Sciatic nerve (tissue), 2 donors: ENCODE measurements at places on chromosomes 2 and 18. TPM values are rescaled to one million over a fixed set of nuclear protein-coding genes. Genes with fewer than 3 reads are reported as not detected.

- no peak for DNase-seq
These were observed 686.0 kb upstream of the DDX18 start for GRCh38 chr2:117128461-117128860.

GRCh38 chr2:214098811-214099210, 312.0 kb upstream of the VWC2L start:
- DNase-seq: no peak

The DUSP2 gene
- 7.3 TPM for total RNA-seq

DNA sequence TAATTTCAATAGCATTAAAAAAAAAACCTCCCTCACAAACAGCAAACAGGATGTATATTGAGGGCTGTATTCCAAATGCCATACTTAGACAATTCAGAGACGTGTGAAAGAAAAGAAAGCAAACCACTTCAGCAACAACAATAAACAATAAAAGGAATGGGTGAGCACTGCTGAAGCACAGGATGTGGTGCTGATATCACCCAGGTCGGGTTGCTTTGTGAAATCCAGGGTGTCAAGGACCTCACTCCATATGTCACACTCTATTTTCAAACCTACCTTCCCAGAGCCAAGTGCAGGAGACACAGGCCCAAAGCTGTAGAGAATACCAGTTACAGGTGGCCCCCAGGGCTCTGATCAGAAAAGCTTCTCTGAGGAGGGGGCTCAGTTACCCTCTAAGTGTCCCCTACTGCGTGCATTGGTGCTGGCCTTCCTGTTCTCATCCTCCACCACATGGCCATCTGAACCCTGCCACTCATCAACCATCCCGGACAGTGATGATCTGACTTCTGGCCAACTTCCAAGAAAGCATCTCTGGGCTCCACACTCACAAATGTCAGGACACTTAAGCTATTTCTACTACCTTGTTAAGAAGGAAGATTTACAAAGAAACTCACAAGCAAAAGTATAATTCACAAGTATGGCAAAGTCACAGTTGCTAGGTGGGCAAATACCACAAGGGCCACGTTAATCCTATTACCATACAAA, 363.0 kb downstream of the SS18 start:
- DNase-seq: no peak

The RSAD2 gene
- 7.5 TPM for total RNA-seq

- DNase-seq: no peak
These were observed 431.2 kb upstream of the FAM98A start for GRCh38 chr2:34030273-34030672.

DNA sequence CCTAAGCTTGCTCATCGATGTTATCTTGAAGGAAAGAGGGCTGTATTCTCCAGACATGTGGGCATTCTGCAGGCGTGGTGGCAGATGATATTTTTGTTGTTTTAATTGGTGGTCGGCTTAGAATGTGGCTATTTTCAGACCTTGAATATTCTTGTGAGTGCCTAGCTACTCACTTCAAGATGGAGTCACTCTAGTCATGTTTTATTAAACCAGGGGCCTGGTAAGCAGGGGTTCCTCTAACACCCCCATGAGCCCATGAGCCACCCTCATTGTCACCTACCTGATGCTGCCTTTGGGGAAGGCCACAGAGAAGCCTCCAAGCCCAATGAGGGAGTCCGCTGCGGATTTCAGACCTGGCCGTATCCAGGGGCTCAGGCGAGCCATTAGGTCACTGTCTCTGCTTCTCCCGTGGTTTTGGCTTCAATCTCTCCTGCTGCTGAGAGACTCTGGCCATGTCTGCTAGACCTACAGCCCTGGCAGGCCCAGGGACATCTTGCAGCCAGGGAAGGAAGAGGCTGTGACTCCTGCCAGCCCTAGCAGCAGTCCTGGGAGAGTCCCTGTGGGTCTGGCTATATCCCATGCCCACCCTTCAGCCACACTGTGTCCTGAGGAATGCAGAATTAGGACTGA, 16.3 kb upstream of the KLF11 start:
- DNase-seq: no peak

- DNase-seq: no peak
These were observed 18.0 kb downstream of the LRRC30 start for GRCh38 chr18:7248877-7249276.

DNA sequence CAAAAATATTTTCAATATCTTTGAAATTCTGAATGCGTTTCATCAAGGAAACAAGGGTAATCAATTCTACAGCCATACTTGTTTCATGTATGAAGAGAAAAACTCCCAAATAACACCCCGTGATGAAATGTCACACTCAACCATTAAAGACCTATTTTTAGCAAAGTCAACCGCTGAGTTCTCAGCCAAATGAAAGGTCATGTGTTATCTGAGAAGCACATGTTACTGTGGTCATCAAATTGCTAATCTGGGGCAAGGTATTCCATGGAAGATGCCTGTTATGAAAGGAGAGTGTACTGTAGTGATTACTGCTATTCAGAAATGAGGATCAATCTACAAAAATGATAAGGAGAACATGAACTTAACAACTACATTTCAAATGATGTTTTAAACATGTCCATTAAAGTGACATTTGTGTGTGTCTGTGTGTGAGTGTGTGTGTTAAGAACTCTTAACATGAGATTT, 126.7 kb downstream of the BCL2 start:
- no peak for DNase-seq

GRCh38 chr2:35347561-35347960, 1008.0 kb upstream of the CRIM1 start:
- DNase-seq: no peak

- DNase-seq: no peak
These were observed 250.4 kb upstream of the DSEL start for GRCh38 chr18:67766930-67767329.

DNA sequence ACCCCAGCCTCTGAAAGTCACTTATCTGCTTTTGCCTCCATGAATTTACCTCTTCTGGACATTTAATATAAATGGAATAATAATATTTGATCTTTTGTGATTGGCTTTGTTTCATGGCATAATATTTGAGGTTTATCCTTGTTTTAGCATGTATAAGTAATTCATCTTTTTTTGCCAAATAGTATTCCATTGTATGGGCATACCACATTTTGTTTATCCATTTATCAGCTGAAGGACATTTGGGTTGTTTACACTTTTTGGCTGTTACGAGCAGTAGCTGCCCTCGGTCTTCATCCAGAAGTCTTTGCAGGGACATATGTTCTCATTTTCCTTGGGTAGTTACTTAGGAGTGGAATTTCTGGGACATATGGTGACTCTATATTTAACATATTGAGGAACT, 53.0 kb upstream of the SMIM21 start:
- no peak for DNase-seq

The CREG2 gene
- total RNA-seq: not detected

DNA sequence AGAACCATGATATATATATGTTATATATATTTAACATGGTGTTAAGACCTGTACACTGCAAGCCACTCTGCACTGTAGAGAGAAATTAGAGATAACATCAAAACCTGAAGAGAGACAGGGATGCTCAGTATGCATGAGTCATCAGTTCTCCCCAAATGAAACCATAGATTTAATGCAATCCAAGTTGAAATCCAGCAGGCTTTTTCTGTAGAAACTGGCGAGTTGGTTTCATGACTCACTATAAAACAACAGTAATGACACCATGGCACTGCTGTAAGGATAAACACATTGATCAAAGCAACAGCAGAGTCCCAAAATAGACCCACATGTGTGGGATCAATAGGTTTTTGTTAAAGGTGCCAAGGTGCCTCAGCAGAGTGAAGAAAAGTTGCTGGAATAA, 65.8 kb downstream of the RTP5 start:
- DNase-seq: no peak

DNA sequence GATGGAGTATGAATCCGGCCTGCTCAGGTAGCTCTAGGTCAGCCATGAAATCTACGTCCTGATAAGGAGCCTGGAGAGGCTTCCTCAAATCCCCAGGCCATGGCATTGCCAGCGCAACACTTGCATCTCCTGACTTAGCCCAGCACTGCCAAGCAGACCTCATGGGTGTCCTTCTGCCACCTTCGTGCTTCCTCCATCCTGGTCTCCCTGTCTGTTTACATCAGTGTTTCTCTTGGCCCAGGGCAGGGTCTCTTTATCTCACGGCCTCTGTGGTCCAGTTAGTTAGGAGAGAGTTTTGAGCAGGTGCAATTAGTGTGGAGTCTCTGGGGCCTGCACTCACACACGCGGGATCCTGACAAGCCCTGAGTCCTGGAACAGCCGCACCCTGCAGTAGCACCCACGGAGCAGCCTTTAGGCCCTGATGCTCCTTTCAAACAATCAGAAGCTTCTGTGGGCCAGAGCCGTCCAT, 193.1 kb upstream of the ARL4C start:
- DNase-seq: no peak

DNA sequence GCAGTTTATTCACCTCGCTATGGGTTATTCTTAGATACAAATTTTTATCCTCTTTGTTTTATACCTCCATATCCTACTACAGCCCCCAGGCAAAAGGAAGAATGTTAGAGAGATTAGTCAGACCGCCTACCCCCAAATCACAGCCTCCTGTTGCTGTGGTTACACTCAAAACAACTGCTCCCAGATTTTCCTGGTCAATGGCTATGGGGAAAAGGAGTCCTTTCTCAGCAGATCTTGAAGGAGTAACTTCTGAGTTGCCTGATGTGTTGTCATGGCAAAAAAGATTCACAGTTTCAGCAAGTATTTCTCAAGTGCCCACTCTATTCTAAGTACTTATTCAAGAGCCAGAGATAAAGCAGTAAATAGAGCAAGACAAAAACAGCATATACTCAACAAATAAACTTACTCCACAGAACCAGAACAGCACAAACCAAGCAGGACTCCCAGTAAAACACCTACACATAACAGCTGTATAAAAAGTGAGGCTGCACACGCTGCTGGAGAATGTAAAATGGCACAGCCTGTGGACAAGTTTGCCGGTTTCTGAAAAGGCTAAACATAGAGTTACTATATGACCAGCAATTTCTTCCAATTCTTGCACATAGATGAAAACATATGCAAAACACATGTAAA, 104.8 kb downstream of the NOL10 start:
- DNase-seq: no peak

DNA sequence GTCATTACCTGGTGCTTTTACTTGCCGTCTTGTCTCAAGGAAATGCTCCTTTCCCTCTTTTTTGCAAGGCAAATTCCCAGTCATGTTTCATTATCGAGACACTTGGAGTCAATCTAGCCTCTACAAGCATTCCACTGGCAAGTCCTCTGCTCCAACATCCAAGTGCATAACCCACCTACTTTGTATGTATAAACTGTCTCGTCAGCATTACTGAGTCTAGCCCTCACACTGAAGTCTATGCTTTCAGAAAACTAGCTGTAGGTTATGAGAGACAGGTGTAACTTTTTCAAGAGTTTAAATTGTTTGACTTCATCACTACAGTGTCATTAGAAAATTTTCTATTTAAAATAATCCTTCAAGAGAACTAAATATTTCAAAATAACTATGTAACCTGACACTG, 319.2 kb downstream of the NBAS start:
- no peak for DNase-seq

DNA sequence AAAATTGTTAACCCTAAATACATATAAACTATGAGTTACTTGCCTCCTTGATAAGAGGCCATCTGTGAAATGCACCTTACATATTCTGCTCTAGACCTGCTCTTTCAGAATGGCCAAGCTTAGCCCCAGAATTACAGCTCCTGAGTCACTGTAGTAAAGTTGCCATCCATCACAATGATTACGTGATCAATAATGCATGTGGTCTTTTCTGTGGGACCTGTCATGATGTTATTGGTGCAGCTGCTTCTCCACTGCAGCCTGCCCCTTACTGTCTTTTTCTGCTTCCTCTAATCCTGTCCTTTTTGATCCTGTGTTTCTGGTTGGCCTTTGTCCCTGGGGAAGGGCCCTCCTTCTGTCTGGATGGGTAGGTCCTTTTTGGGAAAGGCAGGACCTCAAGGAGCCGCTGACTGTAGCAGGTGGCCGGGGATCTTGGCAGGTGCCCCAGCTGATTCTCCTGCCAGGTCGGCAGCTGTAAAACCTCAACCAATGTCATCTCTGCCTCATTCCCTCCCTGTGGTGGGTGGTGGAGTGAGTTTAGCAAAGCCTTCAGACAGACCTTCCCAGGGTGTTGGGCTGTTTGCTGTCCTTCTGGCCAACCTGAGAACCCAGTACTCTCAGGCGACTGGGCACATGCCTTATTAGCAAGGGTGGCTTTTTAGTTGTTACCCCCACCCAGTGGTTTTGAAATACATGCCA, 126.2 kb upstream of the EML6 start:
- no peak for DNase-seq

- DNase-seq: no peak
These were observed 509.4 kb upstream of the HNMT start for GRCh38 chr2:137454886-137455285.

The ALK gene
- 0.18 TPM for total RNA-seq

GRCh38 chr2:167862782-167863181, 384.6 kb downstream of the STK39 start:
- DNase-seq: no peak

DNA sequence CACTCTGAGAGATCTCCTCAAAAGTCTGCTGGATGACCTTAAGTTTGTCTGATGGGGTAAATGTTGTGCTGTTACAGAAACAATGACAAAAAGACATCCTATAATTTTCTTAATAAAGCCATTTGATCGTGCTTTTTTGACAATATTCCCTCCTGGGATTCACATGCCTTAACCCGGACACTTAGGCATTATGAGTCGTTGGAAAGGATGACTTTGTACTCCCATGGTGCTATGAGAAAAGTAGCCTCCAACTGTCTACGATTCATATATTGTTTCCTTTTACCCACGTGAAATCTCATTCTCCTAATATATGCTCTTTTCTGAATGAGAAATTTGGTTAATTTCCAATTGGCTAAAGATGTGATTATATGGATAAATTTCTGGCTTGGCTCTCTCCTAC, 6.1 kb upstream of the MPP4 start:
- no peak for DNase-seq

DNA sequence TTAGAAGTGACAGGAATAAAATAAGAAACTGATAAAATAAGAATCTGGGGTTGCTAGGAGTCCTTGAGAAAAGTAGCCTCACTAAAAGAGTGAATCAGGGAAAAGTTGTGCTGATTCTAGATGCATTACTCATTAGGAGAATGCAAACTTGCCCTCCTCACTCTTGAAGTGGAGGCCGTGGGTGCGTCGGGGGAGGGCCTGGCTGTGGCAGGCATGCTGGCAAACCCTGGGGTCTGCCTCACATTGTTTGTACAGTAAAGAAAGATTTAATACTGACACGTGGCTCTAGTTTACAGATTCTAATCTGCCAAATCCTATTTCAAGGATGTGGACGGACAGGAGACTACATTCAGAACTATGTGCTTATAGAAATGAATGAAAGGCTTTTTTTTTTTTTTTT, 41.9 kb downstream of the TANC1 start:
- no peak for DNase-seq

The DUSP11 gene
- total RNA-seq: 23.1 TPM

The CMPK2 gene
- total RNA-seq: 4.1 TPM

The SPDYA gene
- total RNA-seq: 3.3 TPM

The SP140L gene
- 26.2 TPM for total RNA-seq

- peak; percentile 84 for DNase-seq
These were observed at the start of gene MREG for GRCh38 chr2:216013080-216013909. Gene MREG, minus strand, starts transcription at chr2:216013551. Its CDS starts 224 bp downstream, at chr2:216013327.
